ENCODE measurements at places on chromosomes 6 and 20.
A peak's percentile ranks its signal among the peaks of the same experiment; 100 is the strongest.

DNA sequence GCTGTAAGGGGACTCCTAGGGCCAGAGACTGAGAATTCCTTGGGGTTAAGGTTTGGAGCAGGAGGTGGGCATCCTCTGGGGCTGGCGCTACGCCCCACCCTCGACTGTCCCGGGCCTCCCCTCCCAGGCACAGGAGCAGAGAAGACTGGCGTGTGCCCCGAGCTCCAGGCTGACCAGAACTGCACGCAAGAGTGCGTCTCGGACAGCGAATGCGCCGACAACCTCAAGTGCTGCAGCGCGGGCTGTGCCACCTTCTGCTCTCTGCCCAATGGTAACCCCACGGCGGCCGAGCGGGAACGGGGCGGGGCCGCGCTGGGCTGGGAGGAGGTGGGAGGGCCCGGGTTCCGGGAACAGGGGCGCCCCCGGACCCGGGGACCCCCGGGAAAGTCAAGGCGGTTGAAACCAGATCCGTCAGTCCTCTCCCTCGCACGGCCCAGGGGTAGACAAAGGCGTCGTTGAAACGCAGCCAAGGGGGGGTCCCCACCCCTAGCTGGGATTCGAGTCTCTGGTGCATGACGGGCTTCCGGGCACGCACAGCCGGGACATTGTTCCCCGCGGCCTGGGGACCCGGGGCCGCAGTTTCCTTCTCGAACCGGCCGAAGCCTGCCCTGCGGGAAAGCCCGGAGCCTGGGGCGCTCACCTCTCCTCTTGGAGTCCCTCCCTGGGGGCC, 844 bp downstream of the WFDC2 start:
- peak; percentile 66 for DNase-seq

DNA sequence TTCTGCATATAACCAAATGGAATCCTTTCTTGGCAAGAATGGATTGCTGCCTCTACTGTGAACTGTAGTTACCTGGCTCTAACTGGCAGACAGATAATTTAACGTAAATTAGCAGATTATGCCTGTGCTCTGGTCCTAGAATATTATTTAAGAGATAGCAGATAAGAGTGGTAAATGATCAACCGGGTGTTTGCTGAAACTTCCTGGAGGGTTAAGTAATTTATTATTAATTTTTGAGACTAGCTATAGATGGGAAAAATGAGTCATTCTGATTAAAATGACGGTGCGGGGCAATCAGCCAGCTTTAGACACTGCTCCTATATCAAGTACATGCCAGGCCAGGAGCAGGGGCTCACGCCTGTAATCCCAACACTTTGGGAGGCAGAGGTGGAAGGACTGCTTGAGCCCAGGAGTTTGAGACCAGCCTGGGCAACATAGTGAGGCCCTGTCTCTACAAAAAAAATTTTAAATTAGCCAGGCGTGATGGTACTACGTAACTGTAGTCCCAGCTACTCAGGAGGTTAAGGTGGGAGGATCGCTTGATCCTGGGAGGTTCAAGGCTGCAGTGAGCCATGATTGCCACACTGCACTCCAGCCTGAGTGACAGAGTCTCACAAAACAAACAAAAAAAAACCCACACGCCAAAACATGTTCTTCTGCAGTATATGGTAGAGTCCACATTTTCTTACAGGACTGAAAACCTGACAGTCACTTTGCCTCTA, 22.6 kb downstream of the B4GALT5 start:
- no peak for DNase-seq

- DNase-seq, result no peak
Observed at GRCh38 chr20:16596991-16597390, 23.7 kb upstream of the KIF16B start.

DNA sequence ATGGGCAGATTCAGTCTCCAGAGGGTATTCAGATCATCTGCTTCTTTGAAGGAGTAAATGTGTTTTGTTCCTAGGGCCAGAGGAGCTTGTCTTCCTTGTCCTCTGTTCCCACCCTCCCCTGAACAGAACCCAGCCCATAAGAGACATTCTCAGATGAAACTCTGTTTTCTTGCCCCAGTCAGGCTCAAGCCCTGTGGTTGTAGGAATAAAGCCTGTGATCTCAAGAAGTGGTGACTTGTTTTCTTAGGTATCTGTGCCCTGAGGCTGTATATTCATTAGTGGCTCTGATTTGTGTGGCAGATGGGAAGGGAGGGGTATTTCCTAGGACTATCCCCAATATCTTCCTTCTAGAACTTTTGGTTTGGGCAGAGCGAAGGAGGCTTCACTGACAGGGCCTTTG, 27.9 kb downstream of the GSS start:
- no peak for DNase-seq

DNA sequence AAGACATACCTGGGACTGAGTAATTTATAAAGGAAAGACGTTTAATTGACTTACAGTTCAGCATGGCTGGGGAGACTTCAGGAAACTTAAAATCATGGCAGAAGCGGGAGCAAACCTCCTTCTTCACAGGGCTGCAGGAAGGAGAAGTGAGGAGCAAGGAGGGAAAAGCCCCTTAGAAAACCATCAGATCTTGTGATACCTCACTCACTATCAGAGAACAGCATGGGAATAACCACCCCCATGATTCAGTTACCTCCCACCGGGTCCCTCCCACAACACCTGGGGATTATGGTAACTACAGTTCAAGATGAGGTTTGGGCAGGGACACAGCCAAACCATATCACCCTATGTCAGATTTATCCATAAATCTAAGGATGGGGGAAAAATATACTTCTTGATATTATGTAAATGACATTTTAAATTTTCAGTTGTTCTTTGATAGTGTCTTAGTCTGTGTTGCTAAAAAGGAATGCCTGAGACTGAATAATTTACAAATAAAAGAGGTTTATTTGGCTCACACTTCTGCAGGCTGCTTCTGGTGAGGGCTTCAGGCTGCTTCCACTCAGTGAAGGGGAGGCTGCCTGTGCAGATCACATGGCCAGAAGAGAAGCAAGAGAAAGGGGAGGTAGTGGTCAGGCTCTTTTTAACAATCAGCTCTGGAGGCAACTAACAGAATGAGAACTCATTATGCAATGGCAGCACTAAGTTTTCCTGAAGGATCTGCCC, 1.2 kb upstream of the MCM9 start:
- no peak for DNase-seq
